ENCODE measurements at places on chromosomes 1 and 21.
A peak's percentile ranks its signal among the peaks of the same experiment; 100 is the strongest.

DNA sequence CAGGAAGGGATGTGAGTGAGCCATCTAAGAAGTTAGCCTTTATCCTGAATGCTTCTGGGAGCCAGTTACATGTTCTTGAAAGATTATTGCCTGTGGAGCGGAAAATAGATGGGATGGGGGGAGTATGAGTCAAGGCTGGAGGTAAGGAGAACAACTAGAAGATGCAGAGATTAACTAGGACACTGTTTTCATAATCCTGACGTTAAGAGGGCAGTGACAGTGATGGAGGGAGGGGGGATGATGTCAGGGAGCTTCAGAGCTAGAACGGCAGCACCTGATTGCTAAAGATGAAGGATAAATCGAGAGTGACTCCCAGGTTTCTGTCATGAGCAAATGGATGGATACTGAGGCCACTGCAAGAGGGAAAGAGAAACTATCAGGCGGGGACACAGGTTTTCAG is 10.0 kb upstream of the RCSD1 start:
- no peak for DNase-seq

- DNase-seq = no peak
Measured at GRCh38 chr1:78142736-78143135, 97.0 kb downstream of the GIPC2 start.

DNA sequence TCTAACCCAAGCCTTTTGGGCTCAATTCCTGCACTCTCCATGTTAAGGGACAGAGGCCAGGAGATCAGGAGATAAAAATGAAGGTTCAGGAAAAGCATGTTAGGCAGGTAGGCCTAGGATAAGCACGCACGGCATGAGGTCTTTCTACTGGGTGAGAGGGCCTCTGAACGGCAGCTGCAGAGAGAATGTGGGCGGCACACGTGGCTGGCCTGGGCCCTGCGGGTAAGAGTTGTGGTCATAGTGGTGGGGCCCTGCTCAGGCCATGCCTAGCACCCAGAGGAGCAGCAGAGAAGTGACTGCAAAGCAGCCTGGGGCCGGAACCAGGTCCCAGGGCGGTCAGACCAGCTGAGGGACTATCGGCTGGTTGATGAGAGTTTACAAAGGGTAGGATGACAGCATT is 7.5 kb upstream of the FOXO6 start:
- no peak for DNase-seq

- DNase-seq = no peak
Measured at GRCh38 chr21:20965816-20966215, 32.4 kb upstream of the NCAM2 start.

GRCh38 chr21:41167348-41168342 is at the start of gene BACE2:
BACE2 (plus strand) TSS chr21:41168160; CDS start chr21:41168264, 104 bp downstream.
- peak; percentile 83 for DNase-seq

- DNase-seq = no peak
Measured at GRCh38 chr1:118253053-118253915, 68.3 kb upstream of the SPAG17 start.

DNA sequence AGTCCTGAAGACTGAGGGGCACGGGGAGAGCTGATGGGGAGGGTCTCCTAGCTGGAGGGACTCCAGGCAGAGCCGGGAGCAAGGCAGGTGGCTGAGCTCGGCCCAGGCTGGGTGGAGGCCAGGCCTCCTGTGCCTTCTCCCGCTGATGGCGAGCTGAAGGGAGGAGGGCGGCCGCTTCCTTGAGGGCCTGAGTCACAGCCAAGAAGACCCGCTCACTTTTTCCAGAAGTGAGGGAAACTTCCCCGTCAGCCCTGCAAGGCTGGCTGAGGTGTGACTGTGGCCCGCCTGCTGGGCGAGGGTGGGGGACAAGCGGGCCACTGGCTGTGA is 1.7 kb upstream of the VWA1 start:
- DNase-seq = no peak

DNA sequence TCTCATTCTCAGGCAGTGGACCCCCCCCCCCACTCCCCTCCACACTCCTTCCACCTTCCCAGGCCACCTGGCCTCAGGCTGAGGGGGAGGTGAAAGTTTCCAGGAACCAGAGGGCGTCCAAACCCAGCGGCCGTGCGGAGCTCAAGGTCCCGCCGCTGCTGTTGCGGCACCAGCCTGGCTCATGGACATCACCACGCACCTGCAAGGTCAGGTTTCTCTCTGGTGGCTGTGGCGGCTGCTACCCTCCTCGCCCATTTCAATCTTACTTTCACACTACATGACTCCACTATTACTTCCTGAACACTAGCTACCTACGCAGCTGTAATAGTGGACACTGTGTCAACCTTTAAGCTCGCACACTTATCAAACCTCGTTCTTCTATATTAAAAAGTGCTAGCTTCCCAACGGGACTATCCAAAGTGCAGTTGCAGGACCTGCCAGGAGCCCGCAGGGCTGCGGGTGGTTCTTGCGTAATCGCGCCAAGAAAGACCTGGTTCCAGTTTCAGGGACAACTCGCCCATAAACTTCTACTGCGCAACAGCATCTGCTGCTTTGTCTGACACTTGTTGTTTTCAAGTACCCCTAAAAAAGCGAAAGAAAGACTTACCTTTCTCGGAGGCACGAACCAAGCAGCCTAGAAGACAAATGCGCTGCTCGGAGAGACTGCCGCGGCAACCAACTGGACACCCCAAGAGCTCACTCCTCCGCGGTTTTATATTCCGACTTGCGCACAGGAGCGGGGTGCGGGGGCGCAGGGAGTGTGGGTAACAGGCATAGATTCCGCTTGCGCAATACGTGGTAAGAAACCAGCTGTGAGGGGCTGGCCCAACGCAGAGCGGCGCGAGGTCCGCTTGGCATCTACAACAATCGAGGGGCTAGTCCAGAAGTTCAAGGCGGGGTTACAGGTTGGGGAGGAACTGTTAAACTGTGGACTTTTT is at the start of gene DIRAS3:
DIRAS3 (minus strand) TSS at position 687 of the 938 bp plus-strand sequence. CDS start 3,330 bp downstream, outside the sequence.
- peak; percentile 9 for DNase-seq

DNA sequence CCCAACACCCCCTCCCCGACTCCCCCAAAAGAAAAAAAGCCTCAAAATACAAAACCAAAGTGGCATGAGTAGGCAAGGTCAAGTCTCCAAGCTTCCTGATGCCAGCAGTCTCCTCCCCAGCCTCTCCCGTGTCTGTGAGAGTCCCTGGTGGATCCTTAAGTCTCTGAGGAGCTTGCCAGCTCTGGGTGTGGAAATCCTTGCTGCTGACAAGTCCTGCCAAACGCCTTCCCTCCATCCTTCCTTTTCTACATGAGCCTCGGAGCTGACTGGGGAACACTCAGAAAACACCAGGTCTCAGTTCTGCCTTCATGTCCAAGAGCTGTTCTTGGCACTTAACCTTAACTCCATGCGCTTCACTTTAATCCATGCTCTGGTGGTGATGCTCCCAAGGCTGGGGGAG is 3.7 kb upstream of the ETV3L start:
- DNase-seq = no peak

GRCh38 chr21:38077569-38077968 is 161.3 kb upstream of the KCNJ6 start:
- no peak for DNase-seq

DNA sequence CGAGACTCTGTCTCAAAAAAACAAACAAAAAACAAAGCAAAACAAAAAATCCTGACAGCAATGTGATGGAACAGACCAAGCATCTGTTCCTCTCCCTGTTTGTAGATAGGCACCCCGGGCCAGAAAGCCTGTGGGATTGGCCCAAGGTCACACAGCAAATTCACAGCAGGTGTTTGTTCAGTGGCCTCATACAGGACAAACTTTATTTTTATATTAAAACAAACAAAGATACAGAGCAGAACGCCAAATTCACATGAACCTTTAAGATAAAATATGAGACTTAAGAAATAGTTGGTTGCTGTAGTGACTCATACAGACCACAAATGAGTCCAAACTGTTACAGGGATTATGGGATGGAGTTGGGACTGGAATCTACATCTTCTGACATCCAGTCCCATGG is 2.3 kb upstream of the CELA2A start:
- DNase-seq = no peak

DNA sequence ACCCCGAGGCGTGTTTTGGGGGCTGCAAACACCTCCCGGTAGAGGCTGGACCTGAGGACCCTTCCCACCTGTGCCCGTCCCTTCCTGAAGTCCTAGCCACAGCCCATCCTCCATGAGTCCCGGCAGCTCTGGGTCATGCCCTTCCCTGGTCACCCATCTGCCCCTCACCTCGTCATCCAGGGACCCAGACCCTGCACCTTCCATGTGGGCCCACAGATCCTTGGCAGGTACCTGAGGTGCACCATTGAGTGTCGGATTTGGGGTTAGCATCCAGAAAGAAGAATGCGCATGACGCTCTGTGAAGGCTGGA is 6.8 kb downstream of the RNF187 start:
- no peak for DNase-seq

- DNase-seq = peak; percentile 54
Measured at GRCh38 chr1:172254521-172255222, 165.8 kb upstream of the C1orf105 start.

Data from LoVo (cell line).